ENCODE measurements at places on chromosomes 2 and 18.

- no peak for DNase-seq
Observed at GRCh38 chr18:48682768-48683167, 143.9 kb downstream of the CTIF start.

- DNase-seq, result no peak
Observed at GRCh38 chr2:221420245-221420644, 151.9 kb downstream of the EPHA4 start.

DNA sequence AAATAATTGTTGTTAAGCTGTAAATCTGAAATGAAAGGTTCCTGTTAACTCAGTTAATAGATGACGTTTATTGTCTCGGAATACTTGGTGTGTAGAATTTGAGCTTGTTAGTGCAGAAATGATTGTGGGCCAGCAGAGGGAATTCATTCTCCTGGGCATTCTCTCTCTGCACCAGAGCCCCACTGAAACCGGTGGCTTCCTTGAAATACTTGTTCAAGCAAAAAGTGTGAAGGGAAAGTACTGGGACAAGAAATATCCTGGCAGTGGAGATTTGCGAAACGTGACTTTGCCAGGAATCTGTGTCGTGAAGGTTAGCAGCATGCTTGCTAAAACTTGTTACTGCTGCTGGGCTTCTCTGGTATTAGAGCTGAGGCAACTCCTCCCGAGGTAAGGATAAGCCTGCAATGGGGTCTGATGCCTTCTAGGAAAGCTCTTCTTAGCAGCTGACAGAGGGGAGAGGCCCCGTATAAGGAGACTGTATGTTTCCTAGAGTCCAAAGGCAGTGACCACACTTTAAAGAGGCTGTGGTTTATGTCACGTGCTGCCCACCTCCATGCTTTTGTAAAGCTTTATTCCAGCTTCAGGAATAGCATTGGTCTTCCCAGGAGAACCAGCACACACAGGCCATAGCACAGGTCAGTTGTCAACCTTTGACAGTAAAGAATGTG is 2.0 kb downstream of the ITGA6 start:
- DNase-seq, result no peak

GRCh38 chr2:181904022-181904632 is 12.6 kb downstream of the ITPRID2 start:
- no peak for DNase-seq

GRCh38 chr2:189254268-189254883 is 74.8 kb upstream of the COL5A2 start:
- DNase-seq, result no peak

GRCh38 chr2:76288598-76288997 is 577.9 kb upstream of the GCFC2 start:
- DNase-seq, result no peak

DNA sequence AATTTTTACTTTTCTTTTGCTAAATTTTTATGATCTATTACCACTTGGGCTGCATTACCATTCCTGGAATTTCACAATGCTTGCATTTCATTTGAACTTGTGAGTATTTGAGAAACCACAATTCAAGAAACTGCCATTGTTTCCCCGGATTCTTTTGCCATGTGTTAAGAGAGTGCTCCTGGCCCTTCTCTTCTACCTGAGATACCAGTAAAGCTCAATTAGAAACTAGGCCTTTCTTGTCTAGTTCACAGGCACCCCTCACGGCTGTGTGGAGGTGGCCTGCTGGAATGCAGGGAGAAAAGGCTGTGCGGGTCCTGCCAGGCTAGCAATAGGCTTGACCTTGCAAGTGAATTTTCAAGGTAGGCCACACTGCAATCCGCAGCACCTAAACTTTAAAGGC is 40.8 kb downstream of the ZEB2 start:
- no peak for DNase-seq
